ENCODE measurements at places on chromosomes 2 and 18.

DNA sequence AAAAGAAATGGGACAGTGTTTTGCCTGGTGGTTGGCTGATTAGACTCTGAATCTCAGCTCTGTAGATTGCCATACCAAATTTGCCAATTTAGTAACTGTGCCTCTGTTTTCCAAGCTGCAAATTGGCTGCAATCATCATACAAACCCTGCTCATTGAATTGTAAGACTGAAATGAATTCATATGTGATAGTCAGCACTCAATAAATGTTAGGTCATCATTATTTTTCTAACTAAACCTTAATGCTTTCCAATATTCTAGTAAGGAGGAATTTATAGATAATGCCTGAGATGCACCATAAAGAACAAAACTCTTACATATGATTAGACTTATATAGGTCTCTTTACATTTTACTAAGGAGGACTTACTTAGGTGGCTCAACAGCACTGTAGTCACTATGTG lies 85.3 kb downstream of the DNER start:
- DNase-seq = no peak

- no peak for DNase-seq
These were observed 15.2 kb upstream of the NCL start for GRCh38 chr2:231479455-231479854.

DNA sequence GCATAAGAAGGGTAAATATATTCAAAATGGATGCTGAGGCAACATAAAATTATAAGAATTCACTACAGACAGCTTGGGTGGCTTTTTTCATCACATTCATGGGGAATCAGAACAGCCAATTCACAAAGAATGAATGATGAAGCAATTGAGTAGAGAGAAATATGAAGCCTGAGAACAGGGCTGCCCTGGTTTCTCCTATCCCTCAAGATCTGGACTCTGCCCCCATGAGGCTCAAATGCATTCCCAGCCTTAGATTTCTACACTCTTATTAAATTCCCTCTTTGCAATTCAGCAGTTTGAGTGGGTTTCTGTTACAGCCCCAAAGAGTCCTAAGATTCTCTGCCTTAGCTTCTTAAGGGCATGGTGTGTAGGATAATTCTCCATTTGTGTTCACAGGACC lies 172.5 kb downstream of the MAIP1 start:
- DNase-seq = no peak

GRCh38 chr2:177147093-177147694 lies 65.4 kb upstream of the HNRNPA3 start:
- DNase-seq = no peak

GRCh38 chr18:79707671-79708070 lies 28.1 kb downstream of the CTDP1 start:
- no peak for DNase-seq

DNA sequence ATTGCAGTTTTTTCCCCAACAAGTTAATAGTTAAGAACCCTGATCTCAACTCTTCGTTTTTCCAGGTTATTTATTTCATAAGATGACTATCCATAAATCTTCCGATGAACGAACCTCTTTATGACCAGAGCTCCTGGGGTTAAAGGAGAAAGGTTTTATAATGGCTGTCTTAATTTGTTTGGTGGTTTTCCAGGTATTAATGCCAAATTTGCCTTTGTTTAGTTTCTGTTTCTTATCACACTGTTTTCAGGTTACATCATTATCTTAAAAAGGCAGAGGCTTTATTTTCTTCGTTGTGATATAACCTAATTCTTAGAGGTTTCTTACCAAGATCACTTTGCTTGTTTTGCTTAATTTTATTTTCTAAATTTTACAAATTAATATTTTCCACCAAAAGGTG lies 10.1 kb downstream of the ZNF638 start:
- DNase-seq = no peak

DNA sequence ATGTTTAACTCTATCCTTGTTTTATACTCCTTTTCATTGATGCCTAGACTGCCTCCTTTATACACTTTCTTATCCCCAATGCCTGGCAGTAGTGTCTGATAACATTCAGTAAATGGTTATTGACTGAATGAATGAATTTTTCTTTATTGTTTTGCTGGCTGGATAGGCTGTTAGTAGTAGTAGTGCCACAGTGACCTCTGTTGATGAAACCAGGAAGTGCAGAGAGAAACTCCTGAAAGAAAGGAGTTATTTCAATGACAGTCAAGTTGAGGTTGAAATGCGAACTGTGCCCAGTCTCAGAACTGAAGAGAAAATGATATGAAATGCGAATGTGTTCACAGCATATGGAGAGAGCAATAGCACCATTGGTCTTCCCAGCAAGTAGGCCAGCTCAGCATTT lies 26.8 kb upstream of the SLC9A2 start:
- no peak for DNase-seq

DNA sequence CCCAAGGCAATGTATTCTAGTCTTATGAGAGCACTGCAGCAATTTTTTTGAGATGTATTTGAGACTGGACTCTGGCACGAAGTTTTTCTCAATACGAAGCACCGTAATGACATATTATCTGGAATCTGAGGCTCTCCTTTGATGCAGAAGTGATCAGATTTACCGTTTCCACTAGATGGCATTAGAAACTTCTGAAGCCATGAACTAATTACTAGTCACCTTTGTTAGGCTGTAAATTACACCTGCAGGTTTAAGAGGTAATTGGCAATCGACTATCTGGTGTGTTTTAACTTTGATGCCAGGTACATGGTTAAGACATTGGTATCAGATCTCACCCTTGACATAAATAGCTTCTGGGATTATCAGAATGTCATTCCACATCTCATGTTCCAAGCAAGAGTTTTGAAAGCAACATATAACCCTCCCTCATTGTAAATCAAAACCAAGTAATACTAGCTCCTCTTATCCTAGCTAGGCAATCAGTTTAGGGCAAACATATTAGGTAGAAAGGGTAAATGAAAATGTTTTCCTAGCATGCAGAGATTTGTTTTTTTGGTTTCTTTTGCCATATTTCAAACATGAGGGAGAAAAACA lies 254.6 kb upstream of the SPRED2 start:
- DNase-seq = no peak

DNA sequence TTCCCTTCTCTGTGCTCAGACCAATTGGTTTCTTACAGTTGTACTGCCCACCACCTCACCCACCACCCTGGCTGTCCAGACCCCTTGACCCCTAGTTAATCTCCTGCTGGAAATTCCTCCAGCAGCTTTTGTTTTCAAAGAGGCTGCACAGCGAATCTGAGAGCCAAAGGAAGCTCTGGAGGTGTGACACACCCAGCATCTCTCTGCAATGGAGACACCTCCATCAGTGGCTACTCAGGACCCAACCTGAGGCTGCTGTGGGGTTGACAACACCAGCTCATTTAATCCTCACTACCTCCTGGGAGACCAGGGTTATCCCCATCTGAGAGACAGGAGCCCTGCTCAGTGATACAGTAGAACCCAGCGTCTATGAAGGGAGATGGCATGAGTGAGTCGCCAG lies 86.4 kb downstream of the BIN1 start:
- no peak for DNase-seq

DNA sequence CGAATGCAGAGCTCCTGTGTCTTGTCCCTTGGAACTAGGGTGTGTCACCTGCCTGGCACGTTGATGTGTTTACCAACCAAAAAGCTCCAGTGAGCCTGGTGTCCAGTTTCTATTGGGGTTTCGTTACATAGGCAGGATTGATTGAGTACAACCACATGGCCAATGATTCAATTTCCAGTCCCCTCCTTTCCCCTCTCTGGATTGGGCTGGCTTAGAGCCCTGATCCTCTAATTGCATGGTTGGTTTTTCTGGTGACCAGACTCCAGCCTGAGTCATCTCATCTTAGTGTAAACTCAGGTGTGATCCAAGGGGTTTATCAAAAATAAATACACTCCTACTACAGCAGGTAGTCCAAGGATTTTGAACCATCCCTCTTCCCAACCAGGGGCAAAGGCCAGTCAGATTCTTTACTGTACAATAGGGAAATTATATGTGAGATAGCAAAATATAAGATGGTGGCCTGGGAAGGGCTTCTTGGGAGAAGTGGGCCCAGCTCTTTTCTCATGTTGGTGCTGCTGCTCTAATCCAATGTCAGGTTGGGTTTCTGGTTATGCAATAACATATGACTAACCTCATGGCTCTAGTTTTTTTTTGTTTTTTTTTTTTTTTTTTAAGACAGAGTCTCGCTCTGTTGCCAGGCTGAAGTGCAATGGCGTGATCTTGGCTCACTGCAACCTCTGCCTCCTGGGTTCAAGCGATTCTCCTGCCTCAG lies 64.7 kb upstream of the MGAT5 start:
- no peak for DNase-seq

- no peak for DNase-seq
These were observed 92.2 kb downstream of the DPP4 start for GRCh38 chr2:161981679-161982250.

DNA sequence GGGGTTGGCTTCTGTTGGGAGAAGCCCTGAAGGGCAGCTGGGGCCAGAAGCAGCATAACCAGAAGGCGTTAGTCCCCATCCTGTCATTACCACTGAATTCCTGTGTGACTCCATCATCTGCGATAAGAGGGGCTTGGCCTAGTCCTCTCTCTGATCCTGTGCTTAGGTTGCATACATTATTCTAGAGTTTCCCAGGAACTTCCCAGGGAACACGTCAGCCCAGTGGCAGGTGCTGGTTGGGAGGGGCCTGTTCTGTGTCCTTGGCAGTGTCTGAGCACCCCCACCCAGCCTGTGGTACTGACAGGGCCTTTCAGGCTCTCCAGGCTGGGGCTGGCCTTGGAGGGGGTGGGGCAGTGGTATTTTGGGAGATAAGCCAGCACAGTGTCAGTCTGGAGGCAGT lies 4.5 kb upstream of the TOGARAM2 start:
- no peak for DNase-seq

DNA sequence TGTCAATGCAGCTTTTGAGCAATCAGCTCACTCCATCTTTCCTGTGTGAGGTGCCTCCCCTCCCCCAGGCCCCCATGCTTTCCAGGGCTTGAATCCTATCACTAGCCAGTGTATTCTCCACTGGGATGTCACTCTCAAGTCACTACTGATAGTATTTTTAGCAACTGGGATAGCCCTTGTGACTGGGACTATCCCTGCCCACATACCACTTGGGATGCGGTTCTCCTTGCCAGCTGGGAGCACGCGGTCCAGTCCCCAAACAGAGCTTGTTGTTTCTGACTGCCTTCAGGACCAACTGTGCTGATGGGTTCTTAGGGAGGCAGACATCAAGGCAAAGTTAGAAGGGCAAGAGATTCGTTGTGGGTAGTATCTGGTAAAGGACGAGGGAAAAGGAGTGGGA lies 134.9 kb downstream of the FAM161A start:
- no peak for DNase-seq

DNA sequence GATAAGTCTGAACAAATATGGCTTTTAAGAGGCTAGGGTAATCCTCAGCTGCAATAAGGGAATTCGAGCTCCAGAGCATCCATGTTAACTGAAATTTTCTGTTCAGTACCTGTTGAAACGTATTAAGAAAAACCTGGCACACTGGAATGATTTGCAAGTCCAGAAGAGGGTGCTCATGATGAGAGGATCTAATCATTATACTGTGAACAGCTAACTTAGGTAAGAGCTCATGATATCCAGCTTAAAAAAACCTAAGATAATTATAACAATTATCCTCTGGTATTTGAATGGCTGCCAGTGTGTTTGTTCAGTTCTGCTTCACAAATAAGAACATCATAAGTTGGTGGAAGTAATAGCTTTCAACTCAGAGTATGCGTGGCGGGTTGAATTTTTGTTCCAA lies 1118.3 kb upstream of the DDX18 start:
- no peak for DNase-seq

DNA sequence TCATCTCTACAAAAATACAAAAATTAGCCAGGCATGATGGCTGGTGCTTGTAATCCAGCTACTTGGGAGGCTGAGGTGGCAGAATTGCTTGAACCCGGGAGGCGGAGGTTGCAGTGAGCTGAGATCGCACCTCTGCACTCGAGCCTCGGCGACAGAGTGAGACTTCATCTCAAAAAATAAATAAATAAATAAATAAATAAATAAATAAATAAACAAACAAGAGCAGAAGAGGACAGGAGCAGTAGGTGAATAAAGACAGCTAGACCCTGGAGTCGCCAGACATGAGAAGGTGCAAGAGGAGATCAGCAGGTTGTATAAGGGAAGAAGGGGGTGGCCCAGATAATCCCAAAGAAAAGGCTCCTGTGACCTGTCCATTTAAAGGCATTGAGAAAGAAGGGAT lies 12.3 kb downstream of the LAMA1 start:
- no peak for DNase-seq

- peak; percentile 2 for DNase-seq
These were observed at the start of gene C1GALT1C1L for GRCh38 chr2:43676322-43677050. Gene C1GALT1C1L (minus strand): TSS chr2:43676429. CDS start chr2:43676322, 107 bp downstream.

DNA sequence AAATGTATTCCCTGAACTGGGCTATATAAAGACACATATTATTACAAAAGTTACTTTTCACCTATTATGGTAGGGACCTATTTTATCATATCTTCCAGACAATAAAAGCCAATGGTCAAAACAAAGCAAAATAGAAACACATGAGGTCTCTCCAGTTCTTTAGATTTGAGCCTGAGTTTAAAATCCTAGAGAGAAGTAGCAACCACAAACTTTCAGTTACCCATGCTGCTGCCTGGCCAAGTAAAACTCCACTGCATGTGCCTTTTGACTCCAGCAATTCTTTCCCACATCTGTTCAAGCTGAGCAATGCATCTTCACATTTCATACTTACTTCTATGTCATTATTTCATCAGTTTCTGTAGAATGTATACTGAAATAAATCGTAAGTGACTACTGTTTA lies 405.3 kb downstream of the STK39 start:
- DNase-seq = no peak

DNA sequence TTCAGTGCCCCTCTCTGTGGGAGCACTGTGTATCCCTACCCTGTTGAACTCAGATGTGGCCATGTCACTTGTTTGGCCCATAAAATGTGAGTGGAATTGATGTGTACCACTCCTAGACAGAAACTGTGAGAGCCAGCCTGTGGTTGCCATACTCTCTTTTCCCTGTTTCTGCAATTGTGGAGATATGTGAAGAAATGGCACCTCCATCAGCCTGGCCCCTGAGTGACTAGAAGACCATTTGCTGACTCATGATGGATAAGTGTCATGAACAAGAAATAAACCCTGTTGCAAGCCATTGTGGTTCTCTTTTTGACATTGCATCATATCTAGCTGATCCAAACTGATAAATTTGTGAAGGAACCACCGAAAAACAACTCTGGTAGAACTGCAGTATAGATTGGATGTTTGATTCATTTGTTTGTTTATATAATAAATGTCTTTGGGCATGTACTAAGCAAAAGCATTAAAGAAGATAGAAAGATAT lies 214.5 kb upstream of the FBXO11 start:
- peak; percentile 46 for DNase-seq
